ENCODE measurements at places on chromosomes 2 and 18. TPM values are rescaled to one million over a fixed set of nuclear protein-coding genes. Genes with fewer than 3 reads are reported as not detected.

The C2orf78 gene
- not detected for total RNA-seq

DNA sequence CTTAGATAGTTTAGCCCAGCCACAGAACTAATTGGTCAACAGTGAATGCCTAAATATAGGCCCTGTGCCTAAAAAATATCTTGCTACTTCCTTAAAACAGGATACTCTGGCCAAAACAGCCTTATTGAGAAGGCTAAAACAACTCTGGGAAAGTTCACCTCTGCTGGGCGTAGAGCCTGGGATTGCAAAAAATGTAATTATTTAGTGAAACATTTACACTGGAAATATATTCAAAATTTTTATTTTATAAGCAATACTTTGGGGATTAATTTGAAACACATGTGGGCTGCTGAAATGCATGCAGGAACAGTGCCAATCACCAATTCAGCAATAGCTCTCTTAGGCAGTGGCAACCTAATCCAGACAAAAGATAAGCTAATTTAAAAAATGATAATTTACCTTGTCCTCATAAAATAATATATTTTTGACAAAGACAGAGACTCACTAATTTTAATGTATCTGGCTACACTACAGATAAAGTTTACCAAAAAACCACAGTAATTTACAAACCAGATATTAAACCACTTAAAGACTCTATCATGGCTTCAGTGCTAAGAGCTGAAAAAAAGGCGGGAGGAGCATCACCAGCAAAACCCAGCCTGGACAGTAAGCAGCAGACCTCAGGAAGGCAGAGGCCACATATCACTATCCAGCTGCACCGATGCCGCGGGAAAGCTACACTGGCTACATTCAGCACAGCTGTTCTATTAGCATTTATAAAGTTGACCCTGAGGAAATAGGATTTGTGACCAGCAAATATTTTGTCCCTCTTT is 18.5 kb downstream of the TRAK2 start:
- no peak for DNase-seq

DNA sequence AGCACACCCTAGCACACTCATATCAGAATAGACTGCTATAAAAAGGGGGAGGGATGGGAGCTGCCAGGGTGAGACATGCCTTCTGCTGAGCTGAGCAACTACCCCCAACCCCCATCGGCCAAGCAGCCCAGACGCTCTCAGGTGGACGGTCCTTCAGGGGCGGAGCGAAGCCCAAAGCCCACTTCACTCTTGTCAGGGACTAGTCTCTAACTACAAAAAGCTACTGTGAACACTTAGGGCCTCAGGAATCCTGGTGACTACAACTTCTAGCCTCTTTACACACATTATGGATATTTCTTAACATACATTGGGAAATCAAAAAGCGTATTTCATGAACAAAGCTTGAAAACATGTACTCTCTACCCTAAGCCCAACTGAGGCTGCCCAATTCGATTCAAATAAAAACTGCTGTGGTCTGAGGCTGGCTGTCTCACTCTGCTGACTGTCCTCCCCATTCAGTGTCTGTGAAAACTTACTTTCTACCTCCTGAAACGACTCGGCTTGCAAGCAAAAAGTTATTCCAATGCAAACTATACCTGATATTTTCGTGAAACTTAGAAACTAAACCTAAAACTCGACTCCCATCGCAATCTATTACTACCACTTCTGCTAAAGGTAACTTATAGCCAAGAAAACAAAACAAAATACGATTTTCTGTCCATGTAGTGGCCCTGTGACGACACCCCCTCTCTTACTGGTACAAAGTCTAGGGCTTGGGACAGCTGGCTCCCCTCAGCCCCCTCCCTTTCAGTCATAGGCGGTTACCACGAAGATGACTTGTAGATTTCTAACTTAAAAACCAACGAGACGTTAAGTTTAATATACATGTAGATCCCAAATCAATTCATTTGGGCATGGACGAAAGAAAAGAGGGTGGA is 1.2 kb downstream of the SERTAD2 start:
- no peak for DNase-seq

The UPP2 gene
- not detected for total RNA-seq

The HOXD4 gene
- total RNA-seq = not detected

The MDH1 gene
- 212 TPM for total RNA-seq

DNA sequence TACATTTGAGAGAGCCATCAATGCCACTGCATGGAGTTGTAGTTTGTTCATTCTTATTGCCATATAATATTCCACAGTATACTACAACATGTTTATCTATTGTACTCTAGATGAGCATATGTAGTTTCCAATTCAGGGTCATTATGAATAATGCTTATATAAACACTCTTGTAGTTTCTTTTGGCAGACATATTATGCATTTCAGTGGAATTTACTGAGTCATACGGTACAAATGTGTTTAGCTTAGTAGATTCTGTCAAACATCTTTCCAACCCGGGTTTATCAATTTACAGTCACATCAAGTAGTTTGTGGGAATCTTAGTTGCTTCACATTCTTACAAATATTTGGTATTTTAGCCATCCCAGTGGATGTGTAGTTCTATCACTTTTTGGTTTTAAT is 161.1 kb downstream of the KCNH7 start:
- no peak for DNase-seq

The ITPRID2 gene
- 61.2 TPM for total RNA-seq

DNA sequence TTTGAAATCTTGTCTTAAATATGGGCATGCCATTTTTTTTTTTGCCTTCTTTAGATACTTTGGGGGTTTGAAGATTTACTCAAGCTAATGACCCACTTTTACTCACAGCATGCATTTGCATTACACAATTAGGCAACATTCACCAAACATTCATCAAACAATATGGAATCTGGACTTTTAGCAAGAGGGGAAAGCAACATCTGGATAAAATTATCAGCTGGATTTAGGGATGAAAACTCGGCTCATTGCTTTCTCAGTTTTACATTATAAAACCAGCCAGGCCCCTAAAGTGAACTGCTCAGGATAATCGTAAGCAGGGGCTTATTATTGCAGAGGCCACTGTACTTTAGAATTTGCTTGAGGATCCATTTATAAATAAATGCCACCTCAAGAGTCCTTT is 44.7 kb downstream of the SOX11 start:
- no peak for DNase-seq

DNA sequence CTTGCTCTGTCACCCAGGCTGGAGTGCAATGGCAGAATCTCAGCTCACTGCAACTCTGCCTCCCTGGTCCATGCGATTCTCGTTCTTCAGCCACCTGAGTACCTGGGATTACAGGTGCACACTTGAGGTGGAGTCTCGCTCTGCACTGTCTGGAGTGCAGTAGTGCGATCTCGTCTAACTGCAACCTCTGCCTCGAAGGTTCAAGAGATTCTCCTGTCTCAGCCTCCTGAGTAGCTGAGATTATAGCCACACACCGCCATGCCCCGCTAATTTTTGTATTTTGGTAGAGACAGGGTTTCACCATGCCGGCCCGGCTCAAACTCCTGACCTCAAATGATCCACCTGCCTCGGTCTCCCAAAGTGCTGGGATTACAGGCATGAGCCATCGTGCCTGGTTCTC is 83.3 kb downstream of the CCBE1 start:
- no peak for DNase-seq

DNA sequence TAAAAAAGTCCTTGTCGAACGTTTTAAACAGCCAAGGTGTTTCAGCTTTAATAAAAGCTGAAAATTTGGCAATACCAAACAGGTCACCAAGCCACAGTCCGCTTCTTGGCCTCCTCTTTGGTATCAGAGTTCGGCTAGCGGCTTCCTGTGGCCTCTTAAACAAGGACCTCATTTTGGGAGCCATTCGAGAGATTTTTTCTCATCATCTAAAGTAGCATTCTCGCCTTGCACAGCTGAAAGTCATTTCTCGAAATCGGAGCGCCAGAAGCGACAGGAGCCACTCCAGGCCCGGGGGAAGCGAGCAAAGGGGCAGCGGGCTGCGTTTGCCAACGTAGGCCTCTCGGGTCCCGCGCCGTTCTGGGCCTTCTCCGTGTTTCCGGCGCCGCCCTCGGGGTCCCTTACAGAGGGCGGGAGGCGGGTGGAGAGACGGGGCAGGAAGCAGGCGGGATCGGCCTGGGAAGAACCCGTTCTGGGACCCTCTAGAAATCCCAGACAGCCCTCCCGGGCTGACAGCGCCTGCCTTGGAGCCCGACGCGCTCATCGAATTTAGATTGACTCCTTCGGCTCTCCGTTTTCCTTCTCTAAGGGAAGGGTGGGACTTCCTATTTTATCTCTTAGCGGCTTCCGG is 522 bp upstream of the ZNF407 start:
- DNase-seq = peak; percentile 68

The ITPRIPL1 gene
- total RNA-seq = 44.8 TPM

The HOXD3 gene
- total RNA-seq = not detected

The SNORC gene
- total RNA-seq = 1.9 TPM

DNA sequence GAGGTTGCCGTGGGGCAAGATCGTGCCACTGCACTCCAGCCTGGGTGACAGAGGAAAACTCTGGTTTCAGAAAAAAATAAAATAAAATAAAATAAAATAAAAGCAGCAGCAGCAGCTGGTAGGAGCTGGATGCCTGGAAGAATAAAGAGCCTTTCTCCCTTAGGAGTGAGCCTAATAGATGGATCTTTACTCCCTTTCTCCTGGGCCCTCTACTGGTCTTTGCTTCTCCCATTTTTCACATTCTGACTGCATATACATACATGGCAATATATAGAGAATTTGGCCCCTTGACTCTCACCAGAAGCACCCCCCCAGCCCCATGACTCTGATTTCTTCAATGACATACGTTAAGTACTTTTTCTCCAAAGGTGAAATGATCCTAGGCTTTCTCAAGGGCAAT is 9.8 kb upstream of the MALT1 start:
- no peak for DNase-seq

GRCh38 chr18:61736133-61736532 is 156.7 kb downstream of the RNF152 start:
- no peak for DNase-seq

The ACVR1C gene
- 0.57 TPM for total RNA-seq

DNA sequence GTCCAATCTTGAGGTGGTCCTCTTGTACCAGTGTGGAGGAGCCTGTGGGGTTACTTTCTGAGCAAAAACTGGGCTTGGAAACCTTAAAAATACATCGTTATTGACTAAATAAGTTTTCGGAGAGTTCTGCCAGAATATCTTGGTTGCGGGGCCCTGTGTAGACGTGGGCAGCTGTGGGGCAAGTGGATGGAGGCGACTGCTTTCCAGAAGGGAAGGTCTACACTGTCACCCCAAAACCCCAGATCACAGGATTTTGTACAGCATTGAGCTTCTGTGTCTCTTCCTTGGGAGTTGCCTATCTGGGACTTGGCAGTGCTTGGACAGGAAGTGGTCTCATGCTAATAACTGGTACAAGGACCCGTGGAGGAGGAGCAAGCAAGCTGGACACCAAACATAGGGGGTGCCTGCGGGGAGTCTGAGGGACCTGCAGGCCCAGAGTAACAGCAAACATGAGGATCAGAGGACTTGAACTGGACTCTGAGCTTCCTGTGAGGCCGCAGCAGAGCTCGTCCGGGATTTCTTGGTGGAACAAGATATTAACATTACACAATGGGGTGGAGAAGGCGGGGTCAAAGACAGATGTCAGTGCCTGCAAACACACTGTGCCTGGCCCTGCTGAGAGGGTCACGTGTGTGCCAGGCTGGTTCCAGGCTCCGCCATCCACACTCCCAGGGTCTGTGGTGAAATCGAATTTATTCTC is 48.0 kb upstream of the CTLA4 start:
- no peak for DNase-seq

The RASGRP3 gene
- 2.5 TPM for total RNA-seq

The VWC2L gene
- not detected for total RNA-seq

- DNase-seq = no peak
These were observed 91.4 kb upstream of the ASAP2 start for GRCh38 chr2:9115229-9115628.

- no peak for DNase-seq
These were observed 197.9 kb downstream of the NEDD4L start for GRCh38 chr18:58241877-58242276.

DNA sequence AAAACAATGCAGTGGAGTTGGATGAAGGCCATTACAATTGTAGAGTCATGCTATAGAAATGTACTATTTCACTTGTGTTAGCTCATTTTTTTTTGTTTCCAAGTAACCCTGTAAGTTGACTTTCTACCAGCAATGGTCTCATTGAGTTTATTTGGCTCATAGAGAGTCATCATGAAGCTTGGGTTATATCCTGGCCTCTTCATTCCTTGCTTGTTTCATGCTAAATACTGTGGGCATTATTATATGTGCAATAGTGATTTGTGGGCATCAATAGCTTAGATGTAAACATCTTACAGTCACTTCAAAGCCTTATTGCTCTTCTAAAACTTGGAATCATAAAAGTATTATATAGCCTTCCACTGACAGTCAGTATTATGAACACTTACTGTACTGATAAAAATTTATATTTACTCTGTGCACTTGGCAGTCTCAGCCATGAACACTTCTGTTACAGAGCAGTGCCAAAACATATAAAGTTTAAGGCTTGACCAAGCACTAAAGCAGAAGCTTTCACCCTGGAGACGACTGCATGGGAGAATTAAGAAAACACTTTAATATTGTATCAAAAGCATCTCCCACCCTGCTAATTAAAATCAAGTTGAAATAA is 751.2 kb downstream of the SATB2 start:
- DNase-seq = no peak

DNA sequence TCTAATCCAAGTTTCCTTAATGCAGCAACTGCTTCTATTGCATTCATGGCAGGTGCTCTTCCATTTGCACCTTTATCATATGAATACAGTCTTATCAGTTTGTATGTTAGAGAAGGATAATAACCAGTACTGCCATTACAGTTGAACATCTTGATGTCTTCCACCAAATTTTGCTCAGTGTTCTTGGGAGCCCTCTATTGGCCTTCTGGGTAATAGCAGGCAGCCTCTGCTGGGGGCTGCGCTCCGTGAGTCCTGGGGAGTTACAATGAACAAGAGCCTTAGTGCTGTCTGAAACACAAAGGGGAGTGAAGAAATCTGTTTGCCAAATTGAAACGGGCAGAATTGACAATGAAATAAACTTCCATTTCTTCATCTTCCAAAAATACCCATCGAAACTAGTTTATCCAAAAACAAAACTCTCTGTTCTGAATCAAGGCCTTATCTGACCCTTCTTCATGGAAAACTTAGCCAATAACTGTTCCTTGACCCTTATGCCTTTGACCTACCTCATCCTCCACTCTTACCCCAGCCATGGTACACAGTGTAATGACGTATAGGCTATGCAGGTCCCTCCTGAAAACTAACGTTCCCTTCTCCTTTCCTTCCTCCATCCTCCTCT is 79.9 kb downstream of the ALK start:
- no peak for DNase-seq

Measured in activated T-helper 2 cell treated with anti-CD3 and anti-CD28 coated beads, Interferon-gamma antibody, Interleukin-2, Interleukin-4, amounts not matched to agents 10 μg/mL and 5 μg/mL and 100 μg/mL, durations not matched to agents 14 hours and 24 hours and 36 hours (primary cell).